Cortex of kidney (tissue), 1 donor: ENCODE measurements at places on chromosomes 7 and 10.

- DNase-seq, result no peak
Measured at GRCh38 chr10:67665491-67665890, 30.5 kb downstream of the CTNNA3 start.

GRCh38 chr10:30018496-30018895 lies 40.9 kb downstream of the JCAD start:
- no peak for DNase-seq

- no peak for DNase-seq
Measured at GRCh38 chr10:17888189-17888588, 63.5 kb upstream of the SLC39A12 start.

DNA sequence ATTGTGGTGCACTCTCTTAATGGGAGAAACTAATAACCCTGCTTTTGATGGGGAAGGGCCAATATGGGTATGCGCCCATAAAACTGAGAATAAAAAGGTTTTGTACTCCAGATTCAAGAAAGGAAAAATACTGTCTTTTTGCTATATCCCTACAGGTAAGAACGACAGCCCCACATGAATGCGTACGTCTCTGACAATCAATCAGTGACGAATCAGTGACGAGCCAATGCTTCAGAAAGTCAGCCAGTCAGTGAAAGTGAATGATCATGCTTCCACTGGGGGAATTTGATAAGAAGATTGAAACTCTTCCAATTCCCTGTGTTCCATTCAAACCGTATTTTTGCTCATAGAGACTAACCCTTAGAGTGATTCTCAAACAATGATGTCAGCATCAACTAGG lies 26.3 kb downstream of the ARL5B start:
- no peak for DNase-seq

- DNase-seq, result no peak
Measured at GRCh38 chr7:111825046-111825445, 262.8 kb upstream of the IMMP2L start.

DNA sequence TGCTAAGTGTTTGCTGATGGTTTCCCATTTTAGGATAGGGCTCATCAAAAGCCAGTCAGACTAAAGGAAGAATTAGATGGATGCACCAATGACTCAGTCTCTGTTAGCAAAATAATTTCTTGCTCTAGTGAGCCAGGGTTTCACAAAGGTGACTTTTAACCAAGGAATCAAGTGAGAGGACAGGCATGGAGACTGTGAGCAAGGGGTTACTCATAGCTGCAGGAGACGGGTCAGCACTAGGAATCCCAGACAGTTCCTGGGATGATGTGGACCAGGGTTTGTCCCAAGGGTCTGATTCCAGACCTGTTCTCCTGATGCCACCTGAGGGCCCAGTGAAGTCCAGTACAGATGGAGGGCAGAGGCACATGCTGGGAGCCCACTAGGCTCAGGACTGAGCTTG lies 138.1 kb downstream of the NOC3L start:
- no peak for DNase-seq

DNA sequence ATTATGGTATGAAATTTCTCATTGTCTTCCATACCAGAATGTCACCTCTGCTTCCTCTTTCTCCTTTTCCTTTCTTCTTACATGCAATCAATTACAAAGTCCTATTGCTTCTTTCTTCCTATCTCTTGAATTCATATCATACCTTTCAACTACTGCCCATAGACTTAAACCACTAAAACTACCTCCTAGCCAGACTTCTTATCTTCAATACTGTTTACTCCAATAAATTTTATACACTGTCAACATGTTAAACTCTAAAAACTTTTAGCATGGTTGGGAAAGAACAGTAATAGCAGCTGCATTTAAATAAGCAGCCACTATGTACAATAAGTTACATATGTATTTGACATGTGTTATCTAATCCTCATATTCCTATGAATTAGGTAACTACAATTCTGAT lies 34.9 kb downstream of the PCGF6 start:
- DNase-seq, result no peak

DNA sequence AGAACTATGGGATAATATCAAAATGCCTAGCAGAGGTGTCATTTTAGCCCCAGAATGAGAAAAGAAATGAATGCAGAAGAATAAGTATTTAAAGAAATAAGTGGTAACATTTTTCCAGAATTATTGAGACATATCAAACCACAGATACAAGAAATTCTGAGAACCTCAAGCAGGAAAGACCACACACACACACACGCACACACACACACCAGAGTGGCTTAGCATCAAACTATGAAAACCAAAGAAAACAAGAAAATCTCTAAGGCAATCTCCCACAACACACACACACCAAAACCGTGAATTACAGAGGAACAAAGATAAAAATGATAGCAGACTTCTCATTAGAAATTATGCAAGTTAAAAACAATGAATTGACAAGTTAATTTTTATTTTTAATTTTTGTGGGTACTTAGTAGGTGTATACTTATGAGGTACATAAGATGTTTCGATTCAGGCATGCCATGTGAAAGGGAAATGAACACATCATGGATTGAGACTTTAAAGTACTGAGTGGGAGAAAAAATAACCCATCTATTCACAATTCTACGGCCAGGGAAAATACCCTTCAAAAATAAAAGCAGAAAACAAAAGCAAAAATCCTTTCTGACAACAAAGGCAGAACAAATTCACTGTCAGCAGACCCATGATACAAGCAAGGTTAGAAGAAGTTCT lies 14.6 kb downstream of the PPIF start:
- no peak for DNase-seq

- DNase-seq, result no peak
Measured at GRCh38 chr10:83677795-83678194, 461.5 kb upstream of the GHITM start.

DNA sequence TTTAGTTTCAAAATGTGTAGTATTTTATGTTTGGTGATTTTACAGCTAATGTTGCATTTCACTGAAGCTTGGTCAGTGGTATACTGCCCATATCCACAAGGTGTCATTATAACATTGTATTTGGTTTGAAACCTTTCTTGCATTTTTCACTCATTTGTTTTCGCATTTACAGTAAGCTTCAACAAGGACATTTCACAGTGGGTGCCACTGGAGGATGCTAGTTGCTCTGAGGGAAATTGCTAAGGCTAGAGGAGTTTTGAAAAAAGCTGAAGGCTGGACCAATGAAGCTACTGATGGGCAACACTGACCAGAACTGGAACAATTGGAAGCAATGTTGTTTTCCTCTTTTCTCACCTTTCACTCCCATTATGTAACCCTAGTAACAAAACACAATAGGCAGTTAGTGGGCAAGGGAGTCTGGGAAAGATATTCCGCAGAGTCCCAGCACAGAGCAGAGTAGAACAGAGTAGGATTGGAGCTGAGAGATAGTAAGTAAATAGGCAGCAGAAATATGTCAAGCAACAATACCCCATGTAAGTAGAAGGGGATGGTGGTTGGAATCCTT lies 23.6 kb upstream of the SRI start:
- no peak for DNase-seq

DNA sequence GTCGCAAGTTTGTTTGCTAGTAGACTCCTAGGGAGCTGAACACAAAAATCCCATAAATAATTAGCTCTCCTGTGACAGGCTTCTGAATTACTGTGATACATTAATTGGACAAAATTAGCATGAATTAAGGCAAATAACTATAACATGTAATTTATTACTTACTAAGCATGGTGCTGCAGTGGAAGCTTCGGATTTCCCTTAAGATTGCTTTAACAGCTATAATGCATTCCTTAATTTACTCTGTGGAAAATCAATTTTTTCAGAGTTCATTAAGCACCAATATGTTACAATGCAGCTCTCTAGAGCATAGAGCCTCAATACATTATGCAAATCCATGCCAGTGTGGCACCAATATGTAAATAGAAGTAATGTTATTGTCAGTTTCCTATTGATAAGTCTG lies 201.5 kb downstream of the MDFIC start:
- no peak for DNase-seq

DNA sequence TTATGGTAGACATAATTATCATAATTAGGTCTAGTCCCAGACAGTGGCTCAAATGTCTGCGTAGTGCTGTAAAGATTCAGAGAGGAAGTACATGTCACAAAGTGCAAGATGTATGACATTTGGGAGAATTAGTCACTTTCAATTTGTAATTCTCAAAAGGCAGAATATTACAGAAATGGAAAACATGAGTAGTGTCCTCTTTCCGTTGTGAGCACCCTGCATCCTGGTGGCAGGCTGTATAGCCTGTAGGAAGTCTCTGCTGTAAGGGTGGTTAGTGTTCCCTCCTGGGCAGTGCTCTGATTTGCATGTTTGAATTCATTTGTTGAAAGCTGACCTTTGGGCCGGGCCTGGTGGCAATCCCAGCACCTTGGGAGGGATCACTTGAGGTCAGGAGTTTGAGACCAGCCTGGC lies 17.0 kb downstream of the CDK14 start:
- no peak for DNase-seq
